ENCODE measurements at places on chromosomes 5 and 9.

- no peak for DNase-seq
Observed at GRCh38 chr5:137710086-137710485, 25.8 kb downstream of the KLHL3 start.

GRCh38 chr5:3359642-3360041 lies 236.0 kb upstream of the IRX1 start:
- DNase-seq = no peak

DNA sequence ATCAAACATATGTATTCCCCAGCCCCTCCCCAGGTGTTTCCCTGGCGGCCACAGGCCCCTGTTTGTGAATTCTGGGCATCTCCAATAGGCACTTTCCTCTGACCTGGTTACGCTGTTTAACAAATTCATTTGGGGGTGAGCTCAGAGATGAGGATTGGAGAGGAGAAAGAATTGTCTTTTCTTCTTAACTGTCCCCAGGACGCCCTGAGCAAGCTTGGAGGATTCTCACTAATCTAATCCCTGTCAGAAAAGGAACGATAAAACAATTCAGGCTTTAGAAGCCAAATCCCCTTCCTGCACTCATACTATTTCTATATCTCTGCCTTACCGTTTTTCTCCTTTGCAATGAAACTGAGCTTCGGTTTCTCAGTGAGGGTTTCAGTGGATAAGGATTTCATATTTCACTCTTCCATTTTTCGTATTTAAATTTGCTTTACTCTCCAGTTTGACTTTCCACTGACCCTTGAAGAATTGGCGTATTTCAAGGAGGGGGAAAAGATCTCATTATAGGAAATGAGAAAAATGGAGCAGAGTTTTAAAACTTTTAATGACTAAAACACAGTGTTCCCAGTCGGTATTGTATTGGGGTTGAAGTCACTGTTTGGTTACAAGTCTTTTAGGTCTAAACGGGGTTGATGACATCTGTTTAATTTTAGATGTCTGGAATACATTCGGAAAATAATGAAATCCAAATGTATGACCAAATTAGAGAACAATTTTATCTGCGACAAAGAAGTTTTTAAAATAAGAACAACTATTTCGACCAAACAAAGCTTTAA lies 180.1 kb downstream of the MACROH2A1 start:
- no peak for DNase-seq

- DNase-seq = peak; percentile 81
Observed at GRCh38 chr9:120477534-120478001, 102.4 kb downstream of the CDK5RAP2 start.

- DNase-seq = no peak
Observed at GRCh38 chr5:146213210-146213826, 9.9 kb downstream of the RBM27 start.

DNA sequence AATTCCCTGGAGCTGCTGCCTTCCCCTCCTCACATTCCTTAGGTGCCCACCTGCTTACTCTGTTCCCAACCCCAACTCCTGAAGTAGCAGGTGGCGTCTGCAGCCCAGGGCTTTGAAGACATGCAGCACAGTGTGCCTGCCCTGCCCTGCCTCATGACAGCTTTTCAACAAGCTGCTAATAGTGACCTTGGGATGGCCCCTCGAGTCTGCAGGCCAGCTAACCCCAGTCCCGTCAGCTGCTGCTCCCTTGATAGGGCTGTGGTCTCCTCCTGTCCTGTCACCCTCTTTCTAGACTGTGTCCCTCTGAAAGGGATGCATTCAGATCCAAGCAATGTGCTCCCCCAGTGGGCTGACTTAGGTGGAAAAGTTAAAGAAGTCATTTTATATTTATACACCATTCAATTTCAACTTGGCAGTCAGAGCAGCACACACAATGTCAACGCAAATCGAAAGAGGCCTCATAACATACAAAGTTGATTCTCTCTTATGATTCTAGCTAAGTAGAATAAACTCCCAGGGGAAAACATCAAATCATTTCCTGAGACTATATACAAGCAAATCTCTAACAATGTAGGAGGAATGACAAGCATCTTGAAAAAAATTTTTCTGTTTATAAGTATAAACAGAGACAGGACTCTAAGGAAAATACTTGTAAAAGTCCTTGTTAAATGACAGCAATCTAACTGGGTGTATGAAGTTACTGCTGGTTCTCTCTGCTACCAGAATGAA lies 37.9 kb downstream of the ADRB2 start:
- DNase-seq = no peak

DNA sequence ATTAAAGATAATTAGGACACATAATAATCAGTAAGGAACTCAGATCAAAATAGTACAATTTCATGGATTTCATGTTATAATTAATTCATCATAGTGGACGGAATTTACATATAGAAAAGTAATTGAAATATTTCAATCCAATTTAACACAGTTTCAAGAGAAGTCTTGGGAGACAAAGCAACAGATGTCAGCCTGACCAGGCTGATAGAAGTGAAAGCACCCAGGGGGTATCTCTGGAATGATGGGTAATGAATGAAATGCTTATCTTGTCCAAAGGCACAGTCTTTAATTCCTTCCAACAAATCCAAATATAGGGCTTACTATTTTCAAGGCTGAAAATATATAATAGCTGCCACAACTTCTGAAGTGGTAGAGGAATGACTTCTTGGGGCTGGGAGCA lies 629.3 kb upstream of the RGMB start:
- no peak for DNase-seq

DNA sequence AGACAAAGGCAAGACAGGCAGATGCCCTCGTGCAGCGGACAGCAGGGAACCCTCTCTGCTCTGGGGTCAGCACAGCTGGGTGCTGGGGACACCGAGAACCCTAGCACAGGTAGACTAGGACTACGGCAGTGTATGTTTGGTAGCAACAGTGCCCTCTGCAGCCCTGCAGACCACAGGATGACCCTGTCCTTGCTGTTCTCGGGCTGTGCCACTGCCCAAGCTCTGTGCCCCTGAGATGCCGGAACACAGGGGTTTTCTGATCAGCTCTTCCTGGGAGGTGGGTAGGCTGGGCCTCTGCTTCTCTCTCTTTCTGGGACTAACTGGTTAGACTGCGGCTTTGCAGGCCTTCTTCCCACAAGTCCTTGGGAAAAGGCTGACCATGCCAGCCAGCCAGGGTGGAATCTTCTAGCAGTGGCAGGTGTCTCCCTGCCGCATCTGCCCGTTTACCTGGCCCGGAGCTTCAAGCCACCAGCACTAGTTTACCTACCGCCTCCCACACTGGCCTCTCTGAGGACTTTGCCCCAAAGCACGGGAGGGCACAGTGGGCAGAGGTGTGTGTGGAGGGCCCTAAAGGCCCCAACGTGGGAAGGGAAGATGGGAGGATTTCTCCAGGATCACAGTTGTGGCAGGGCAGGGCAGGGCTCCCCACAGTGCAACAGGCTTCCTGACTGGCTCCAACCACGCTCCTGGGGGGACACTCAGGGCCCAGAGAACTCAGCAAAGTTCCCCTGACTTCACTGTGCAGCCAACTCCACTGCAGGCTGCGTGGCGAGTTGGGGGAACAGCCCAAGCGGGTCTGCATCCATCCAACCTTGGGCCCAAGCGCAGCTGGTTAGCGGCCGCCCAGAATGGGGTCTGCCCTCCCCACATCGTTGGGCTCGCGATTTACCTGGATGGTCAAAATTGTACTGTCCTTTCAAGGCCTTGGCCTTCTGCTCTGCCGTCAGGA lies 1.2 kb downstream of the UCK1 start:
- DNase-seq = no peak

DNA sequence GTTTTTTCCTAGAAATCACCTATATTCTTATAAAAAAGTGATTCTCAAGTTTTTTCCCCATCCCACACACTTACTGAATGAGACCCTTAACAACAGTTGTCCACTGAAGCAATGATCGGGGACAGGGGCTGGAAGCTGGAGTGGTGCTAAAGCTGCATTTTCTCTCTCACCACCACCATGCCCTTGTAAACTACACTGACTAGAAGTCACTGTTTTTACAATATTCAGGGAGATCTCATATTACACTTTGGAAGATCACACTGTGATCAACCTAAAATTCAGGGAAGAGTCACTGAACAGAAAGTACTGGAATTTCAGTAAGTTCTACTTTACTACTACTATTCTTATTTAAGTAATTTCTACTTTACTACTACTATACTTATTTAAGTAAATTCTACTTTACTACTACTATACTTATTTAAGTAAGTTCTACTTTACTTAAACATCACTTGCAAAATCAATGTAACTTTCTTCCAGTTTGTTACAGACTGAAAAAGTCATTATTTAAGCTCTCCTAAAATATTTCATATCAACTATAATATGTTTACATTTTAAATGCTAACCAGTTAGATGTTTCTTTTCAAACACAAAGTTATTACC lies 164.3 kb downstream of the AGTPBP1 start:
- DNase-seq = no peak

GRCh38 chr5:41193456-41194205 lies 19.7 kb downstream of the C6 start:
- peak; percentile 93 for DNase-seq

DNA sequence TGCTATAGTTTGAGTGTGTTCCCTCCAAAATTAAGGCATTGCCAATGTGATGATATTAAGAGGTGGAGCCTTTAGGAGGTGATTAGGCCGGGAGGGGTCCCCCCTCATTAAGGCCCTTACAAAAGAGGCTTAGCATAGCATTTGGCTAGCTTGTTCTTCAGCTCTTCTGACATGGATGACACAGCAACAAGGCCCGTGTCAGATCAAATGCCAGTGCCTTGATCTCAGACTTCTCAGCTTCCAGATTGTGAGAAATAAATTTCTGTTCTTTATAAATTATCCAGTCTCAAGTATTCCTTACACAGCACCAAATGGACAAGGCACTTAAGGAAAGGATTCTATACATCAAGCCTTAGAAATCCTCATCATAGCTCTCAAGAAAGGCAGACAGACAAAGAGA lies 31.8 kb downstream of the SLC38A9 start:
- DNase-seq = no peak

GRCh38 chr5:3609120-3609681 lies 13.6 kb downstream of the IRX1 start:
- DNase-seq = no peak

DNA sequence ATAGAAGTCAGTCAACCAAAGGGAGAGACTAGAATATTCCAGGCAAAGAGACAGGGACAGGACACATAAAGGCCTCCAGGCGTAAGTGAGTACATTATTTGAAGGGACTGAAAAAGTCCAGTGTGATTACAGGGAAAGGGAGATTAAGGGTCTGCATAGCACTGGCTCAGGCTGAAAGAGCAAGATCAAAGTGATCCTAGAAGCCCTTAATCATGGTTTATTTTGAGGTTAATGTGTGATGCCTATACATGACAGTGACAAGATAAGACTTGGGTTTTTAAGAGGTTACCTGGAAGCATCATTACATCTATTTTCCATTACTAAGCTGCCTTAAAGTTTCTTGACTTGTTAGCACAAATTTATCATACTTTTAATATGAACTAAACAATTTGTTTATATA lies 25.8 kb downstream of the LMBRD2 start:
- DNase-seq = no peak

DNA sequence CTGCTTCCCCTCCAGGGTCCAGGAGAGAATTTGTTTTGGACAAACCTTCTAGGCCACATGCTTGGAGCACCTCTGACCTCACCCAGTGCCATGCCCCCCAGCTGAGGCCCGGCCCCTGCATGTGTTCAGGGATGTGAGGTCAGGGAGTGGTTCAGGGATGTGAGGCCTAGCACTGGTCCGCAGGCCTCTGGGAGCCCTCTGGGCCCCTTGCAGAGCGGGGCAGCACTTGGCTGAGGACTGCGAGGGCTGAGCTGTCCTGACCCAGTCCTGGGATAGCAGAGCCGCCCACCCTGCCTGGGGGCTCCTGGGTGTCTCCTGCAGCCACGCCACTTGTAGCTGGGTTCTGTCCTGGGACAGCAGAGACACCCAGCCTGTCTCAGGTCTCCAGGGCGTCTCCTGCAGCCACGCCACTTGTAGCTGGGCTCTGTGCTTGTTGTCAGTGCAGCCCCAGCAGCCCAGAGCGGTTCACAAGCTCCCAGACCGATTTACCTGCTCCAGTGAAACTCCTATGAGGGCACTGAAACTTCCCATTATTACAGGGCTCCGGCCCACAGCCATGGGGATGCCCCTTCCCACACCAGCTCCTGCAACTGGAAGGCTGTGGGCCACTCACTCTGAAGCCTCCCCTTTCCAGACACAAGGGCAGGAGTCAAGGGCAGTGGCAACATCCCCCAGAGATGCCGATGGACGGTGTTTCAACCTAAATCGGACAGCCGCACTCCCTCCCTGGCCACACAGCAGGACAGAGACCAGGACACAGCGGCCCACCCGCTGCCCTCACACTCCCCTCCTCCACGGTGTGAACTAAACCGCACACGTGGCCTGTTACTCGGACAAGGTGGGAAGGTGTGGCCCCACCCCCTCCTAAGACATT lies 5.4 kb upstream of the CEP72 start:
- no peak for DNase-seq

Measured in gastrocnemius medialis (tissue), 4 donors.